ENCODE measurements at places on chromosomes 4 and X. TPM values are rescaled to one million over a fixed set of nuclear protein-coding genes. Genes with fewer than 3 reads are reported as not detected.

The TRIML1 gene
- not detected for total RNA-seq

The DGAT2L6 gene
- not detected for total RNA-seq

The LONRF3 gene
- total RNA-seq = 0.36 TPM

The CXCL10 gene
- not detected for total RNA-seq

The MAOA gene
- total RNA-seq = 4.1 TPM

The GUCY1A1 gene
- 0.29 TPM for total RNA-seq

The VCX gene
- total RNA-seq = not detected

The TCEAL7 gene
- total RNA-seq = 6.5 TPM

The XK gene
- under 0.01 TPM for total RNA-seq

The MAGEC2 gene
- total RNA-seq = not detected

The RLIM gene
- total RNA-seq = 61.2 TPM

The ATP11C gene
- total RNA-seq = 63.1 TPM

The NUDT11 gene
- 17.4 TPM for total RNA-seq

The SOX3 gene
- not detected for total RNA-seq

The PPP2R2C gene
- total RNA-seq = not detected

The TRIM75 gene
- not detected for total RNA-seq

The CHRNA9 gene
- 0.36 TPM for total RNA-seq

DNA sequence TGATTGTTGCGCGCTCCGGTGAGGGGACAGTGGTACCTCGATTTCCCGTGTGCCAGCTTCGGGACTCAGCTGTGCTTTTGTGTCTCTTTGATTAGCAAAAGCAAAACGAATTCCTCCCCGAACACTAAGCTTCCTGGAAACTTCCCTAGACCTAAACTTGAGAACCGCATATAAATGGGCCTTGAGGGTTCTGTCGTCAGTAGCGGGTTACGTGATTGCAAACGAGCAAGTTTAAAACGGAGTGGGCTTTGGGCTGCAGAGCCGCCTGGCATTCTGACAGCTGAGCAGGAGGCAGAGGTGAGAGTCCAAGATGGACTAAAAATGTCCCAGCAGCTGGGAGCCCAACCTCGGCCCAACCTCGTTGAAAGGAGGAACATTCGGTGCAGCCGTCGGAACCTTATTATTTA is 1.2 kb upstream of the TAPT1 start:
- peak; percentile 10 for DNase-seq

DNA sequence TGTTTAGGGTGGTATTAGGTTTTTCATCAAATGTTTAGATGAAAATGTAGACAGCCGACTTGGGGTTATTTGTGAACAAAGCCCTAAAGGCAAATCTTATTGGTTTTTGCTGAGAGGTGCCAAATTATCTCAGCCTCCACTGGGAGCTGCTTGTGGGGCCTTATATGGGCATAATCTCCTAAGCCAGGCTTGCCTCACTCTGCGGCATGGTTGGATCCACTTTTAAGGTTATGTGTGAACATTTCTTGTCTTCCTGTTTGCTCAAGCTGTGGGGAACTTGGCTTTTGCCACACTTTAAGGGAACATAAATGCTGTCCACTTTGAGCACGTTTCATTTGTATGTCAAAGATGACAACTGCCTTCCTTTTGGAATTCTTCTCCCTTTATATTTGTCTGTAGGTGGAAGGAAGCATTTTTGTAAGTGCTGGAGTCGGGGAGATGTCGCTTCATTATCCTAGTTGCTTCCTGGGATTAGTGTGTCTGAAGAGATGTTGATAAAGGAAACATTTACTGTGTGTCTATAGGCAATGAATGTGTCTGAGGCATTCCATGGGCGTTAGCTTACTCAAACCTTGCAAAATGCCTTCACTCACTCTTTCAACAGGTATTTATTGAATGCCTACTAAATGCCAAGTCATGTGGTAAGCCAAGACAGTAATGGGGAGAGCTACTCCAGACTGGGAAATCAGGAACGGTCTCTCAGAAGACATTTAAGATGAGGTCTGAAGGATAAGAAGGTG is 78.3 kb downstream of the SLC9A6 start:
- no peak for DNase-seq

DNA sequence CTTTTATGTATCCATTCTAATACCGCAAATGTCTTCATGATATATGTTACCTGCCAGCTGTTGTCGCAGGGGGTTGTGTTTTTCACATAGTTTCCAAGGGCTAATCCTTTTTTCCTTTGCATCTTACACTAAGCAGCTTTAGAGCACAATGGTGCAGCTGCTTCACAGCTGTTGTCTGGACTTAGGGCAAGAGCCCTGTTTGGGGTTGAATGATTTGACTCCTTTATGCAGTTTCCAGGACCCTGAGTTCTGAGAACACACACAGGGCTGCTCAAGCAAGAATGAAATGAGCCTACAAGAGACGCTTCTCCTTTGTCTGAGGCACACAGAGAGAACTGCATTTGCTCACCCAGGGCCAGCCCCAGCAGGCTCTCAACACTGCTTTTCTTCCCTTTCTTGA is 20.2 kb downstream of the CCNG2 start:
- no peak for DNase-seq

GRCh38 chr4:176791591-176792325 is 964 bp downstream of the VEGFC start:
- peak; percentile 39 for DNase-seq

DNA sequence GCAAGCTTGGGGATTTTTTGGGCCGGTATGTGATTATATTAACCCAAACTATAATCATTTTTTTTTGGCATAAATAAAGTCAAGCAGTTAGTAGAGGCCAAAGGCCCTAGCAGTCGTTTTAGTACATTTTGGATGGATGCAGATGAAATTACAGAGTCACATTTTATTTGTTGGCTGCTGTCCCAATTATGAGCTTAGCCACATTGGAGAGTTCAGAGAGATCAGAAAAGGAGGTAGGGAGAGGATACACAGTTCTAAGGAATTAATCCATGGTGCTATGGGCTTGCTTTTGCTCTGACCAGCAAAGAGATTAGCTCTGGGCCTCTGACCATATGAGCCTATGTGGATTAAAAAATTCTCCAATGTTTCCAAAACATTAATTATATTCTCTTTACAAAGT is 395.1 kb downstream of the RAPGEF2 start:
- DNase-seq = no peak

DNA sequence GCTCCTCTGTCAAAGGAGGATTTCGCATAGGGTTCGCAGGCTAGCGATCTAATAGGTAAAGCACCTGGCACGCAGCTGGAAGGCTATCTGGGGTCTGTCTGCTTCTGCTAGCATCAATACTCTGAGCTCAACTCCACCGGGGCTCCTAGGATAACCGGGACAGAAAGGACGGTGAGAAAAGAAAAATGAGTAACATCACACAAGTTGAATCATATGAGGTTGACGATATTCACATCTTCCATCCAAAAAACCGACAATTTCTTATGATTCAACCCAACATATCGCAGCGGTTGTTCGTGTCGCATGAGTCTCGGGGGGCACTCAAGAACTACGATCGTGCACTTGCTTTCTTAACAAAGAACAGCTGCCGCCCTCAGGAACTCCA is 1.8 kb downstream of the PROM1 start:
- no peak for DNase-seq

- peak; percentile 64 for DNase-seq
Measured at GRCh38 chr4:151921811-151922210, 161.0 kb upstream of the GATB start.

GRCh38 chrX:9333873-9334560 is 130.8 kb upstream of the TBL1X start:
- no peak for DNase-seq

DNA sequence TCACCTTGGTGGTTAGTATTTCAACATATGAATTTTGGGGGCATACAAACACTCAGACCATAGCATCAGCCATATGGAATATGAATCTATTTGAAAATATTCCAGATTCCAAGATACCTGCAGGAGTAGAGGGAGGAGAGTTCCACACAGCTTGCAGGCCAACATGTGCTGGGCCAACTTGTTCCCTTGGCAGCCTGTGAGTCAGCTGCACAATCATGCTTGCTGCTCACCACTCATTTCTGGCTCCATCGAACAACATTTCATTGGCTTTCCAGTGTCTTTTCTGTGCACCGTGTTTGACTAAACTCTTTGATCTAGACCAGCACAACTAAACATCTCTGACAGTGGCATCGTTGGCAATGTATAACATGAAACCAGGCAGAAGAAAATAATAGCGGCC is 282.5 kb upstream of the RASGEF1B start:
- no peak for DNase-seq

GRCh38 chr4:158578476-158578875 is 56.8 kb downstream of the RXFP1 start:
- DNase-seq = peak; percentile 59

GRCh38 chr4:16608123-16608522 is 290.3 kb downstream of the LDB2 start:
- DNase-seq = peak; percentile 52

- DNase-seq = no peak
Measured at GRCh38 chrX:154750301-154751202, at the start of gene GAB3. GAB3 (minus strand) TSS chrX:154751077; CDS start chrX:154751025, 52 bp downstream.

GRCh38 chr4:123390846-123391456 is 5.6 kb upstream of the SPRY1 start:
- no peak for DNase-seq

- no peak for DNase-seq
Measured at GRCh38 chr4:112927544-112927943, 121.9 kb upstream of the ANK2 start.

- no peak for DNase-seq
Measured at GRCh38 chr4:180292339-180292738, 1950.9 kb upstream of the TENM3 start.

- no peak for DNase-seq
Measured at GRCh38 chr4:154415313-154415712, 76.3 kb downstream of the DCHS2 start.

DNA sequence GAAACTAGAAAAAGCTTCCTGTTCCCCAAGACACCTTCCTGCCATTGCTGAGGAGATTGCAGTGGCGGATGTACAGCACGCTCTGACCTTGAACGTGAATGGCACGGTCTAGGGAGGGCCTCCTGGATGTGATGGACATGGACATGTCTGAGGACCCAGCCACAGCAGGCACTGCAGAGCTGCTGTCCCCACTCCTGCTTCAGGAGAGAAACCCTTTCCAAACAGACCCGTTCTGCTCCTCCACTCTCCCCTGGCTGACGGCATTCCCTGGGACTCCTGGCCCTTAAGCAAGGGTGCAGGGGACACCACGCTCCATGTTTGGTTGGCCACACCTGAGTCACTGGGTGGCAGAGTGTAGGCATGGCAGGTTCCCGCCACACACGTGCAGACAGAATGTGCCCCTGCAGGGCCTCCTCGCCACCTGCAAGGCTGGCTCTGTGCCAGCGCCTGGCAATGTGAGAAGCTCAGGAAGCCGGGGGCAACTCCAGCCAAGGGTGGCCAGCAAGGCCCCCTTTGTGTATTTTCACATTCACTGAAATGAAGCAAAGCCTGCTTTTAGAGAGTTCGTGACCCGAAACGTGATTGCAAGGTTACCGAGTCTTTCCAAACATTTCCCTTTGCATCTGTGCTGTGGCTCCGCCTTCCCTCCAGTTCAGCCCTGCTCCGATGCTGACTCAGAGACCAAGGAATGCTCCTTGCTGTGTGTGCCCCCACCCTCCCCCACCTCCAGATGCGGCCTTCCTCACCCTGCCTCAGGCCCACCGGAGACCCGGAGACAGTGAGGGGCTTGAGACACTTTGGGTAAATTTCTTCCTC is 46.1 kb downstream of the HTRA3 start:
- peak; percentile 97 for DNase-seq

DNA sequence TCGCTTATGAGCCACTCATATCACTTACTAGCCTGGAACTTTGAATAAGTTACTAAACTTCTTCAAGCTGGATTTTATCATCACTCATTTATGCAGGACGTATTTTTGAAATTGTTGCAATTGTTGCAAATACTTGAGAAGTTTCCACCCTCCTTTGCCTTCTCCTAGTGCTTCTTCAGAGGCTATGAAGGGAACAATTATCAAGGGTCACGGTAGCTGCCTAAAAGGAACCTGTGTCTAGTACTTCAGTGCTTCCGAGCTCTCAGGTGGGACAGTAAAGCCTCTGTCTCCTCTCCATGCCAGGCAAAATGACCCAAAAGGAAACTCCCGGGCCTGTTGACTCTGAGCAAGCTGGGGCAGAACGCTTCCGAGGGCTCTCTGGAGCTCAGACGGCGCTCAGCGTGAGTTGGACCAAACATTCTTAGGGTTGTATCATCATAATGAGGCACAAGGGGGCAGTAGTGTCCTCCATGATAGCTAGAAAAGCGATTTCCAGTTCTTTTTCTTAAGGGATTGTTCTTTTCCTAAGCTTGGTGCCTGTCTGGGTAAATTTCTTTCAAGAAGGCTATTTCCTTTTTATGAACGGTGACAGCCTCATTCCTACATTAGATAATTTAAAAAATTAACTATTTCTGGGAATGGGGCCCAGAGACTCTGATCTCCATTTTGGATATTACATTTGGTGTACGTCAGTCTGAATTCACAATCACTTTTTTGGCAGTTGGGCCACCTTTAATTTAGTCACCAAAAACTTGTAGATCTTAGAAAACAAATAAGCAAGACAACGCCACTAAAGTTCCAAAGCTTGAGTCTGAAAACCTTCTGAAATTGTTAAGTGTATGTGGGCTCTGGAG is 73.1 kb downstream of the PACRGL start:
- no peak for DNase-seq

DNA sequence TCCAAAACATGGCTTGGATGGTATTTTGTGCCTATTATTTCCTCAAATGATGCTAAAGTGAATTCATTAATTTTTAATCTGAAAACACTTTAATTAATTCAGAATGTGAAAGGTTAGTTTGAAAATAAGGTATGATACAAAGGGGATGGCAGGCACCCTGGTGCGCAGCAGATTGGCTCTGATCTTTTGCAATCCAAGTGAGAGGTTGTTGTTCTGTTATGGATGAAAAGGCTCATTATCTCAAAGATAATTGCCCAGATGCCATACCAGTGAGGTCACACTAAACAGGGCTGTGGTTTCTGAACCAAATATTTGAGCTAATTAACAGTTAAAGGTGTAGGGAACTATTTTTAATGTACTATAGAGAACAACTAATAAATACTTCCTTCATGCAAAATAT is 504.9 kb downstream of the RAPGEF2 start:
- DNase-seq = no peak

DNA sequence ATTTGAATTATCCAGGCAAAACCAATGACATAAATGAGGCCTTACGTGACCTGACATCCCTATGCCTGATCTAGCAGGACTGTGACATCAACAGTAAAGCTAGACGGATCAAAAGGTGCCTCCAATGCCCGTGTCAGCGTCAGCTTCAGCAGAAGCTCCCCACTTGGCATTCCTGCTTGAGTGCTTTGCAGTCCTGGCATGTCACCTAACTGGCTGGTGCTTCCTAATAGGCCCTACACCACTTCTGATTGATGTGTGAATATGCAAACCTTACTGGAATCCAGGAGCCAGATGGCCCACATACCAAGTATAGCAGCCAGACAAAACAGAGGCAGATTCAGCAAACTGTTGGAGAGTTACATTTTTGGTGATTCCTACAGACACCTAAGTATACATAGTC is 224.2 kb downstream of the DMD start:
- no peak for DNase-seq

Data from osteoblast (primary cell).